NCI-H2227 treated with DMSO at 0.1 percent for 48 hours (cell line): ENCODE measurements at places on chromosomes 11 and 22.

GRCh38 chr11:128884703-128885338, 6.3 kb upstream of the KCNJ5 start:
- peak; percentile 14 for DNase-seq

DNA sequence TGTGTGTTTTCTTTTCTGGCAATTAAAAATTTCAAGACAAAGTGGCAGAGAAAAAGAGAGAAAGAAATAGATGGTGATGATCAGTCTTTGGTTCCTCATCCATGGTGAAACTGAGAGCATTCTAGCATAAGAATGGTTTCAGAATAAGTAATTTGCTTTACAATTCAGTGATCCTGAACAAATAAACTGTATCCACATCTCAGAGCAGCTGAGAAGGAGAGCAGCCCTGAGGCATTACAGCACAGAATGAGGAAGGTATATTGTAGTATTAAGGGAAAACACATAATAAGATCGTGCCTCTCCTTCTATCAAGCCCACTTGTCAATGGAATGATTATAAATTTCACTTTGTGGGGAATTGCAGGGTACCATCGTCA, 17.4 kb downstream of the LUZP2 start:
- DNase-seq: no peak

GRCh38 chr22:39197578-39197977, 45.1 kb upstream of the CBX7 start:
- no peak for DNase-seq

GRCh38 chr22:36258701-36259614, 6.0 kb downstream of the APOL1 start:
- peak; percentile 45 for DNase-seq

- no peak for DNase-seq
Measured at GRCh38 chr22:16789860-16790493, 35.2 kb downstream of the XKR3 start.

GRCh38 chr22:42299586-42300258, 29.3 kb upstream of the TCF20 start:
- DNase-seq: peak; percentile 64

- no peak for DNase-seq
Measured at GRCh38 chr11:106818443-106818842, 199.8 kb downstream of the GUCY1A2 start.

DNA sequence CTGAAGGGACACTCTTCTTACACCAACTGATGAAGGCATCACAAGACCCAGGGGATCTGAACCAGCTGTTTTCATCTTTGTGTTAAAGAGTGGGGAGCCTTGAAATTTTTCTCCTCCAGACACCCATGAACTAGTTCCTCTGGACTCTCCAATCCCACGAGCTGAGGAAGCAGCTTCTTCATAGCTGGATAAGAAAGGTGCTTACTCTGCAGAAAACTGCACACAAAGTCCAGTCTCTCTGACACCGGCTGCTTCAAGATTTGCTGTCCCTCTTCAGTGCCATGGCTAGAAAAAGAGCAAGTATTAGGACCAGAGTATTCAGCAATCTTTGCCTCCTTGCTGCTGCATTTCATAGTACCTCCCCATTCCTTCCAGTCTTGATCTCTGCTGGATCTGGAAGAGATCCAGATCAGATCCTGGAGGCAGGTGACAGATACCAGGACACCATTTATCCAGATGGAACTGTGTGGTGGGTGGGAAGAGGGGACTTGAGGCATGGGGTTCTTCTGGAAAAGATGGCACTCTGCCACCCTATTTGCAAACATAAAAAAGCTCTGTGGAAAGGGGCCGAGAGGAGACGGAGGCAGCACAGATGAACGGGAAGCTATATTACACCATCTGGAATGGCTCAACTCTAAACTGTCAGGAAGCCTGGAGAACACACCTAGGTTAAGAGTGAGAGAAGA, 25.5 kb downstream of the IL18BP start:
- no peak for DNase-seq

- DNase-seq: no peak
Measured at GRCh38 chr11:41289408-41289807, 170.0 kb downstream of the LRRC4C start.

GRCh38 chr11:97702951-97703350, 1313.1 kb downstream of the JRKL start:
- DNase-seq: no peak

GRCh38 chr11:76824083-76824939, 36.4 kb upstream of the ACER3 start:
- DNase-seq: no peak

DNA sequence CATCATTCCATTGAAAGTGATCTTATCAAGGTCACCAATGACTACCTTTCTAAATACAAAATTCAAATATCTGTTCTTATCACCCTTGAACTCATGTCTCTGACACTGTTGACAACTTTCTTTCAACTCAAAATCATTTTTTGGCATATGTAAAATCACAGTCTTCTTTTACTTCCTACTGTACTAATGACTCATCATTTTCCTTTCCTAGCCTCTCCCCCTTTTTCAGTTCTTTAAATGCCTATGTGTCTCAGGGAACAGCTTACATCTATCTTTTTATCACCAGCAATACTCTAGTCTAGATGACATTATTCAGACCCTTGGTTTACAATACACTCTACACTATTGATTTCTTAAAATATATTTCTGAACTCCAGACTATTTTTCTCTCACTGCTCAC, 2220.7 kb upstream of the RAG2 start:
- no peak for DNase-seq

GRCh38 chr11:113549611-113550578, 74.7 kb upstream of the DRD2 start:
- peak; percentile 75 for DNase-seq

- DNase-seq: no peak
Measured at GRCh38 chr22:49366437-49366836, 461.2 kb downstream of the BRD1 start.

GRCh38 chr11:126363706-126364248, 8.3 kb downstream of the ST3GAL4 start:
- no peak for DNase-seq

DNA sequence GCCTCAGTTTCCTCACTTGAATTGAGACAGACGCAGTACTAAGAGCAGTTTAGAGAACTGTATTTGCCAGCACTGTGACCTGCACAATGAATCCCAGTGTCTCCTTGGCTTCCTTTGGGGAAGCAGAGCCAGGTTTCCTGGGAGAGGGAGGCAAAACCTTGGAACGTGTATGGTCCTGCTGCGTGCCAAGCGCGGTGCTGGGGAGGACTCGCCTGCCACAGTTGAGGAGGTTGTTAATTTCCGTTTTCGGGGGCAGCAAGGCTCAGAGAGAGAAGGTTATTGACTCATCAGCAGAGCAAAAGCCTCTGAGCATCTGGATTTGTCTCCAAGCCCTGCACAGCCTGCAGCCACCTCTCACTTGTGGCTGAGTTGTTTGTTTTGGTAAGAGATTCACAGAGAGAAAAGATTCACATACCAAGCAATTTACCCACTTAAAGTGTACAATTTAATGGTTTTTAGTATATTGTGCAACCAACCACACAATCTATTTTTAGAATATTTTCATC, 10.8 kb downstream of the SYT12 start:
- no peak for DNase-seq

DNA sequence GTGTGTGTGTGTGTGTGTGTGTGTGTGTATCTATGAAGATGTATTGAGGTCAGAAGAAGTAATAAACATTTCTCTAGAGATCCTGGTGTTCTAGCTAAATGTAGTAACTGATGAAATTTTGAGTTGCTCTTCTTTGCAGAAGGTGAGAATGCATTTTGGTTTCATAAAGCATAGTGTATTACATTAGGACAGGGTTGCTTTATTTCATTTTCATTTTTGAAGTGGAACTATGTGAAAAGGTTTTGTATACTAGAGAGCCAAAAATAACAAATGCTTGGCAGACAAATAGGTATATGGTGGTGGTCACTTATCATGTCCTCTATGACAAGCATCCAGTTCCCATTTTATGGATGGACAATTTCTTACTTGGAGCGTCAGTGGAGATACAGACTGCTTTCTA, 99.0 kb downstream of the CASP12 start:
- DNase-seq: no peak

- DNase-seq: no peak
Measured at GRCh38 chr11:12800871-12801270, 126.7 kb downstream of the TEAD1 start.

DNA sequence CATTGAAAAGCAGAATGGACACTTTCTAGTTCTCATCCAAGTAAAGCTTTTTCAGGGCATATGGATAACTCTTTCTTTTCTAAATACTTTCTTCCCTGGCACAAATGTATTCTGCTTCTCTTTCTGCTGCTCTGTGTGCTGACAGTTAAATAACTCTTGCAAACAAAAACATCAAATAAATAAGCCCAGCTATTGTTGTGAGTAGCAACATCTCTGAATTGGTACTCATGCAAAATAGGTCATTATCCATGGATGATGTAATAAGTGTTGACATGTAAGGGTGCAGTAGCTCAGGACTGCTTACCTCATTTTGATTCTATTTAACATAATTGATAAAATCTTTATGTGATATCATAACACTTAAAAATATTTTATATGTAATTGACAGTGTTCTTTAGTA, 164.3 kb downstream of the MSANTD4 start:
- no peak for DNase-seq

DNA sequence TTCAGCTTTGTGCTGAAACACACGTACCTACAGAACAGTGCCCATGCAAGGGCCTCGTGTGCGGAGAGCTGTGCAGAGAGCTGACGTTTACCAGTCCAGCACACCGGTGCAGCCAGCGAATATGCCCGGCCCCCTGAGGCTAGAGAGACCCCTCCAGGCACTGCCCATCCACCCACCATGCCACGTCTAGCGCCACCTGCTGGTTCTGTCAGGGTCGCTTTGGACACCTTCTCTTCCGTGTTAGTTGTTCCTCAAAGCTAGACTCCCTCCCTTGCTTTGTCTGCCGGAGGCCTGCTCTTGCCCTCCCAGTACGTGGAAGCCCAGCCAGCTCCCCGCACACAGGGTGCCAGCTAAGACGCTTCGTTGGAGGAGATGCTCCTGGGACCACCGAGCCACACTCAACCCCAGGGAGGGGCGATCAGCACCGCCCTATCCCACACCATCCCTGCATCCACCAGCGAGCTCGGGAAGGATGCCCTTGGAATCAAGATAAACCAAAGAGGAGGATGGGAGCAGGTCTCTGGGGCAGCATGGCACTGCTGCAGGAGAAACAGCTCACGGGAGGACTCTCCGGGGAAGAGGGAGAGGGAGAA, 43.4 kb downstream of the CPT1A start:
- no peak for DNase-seq

GRCh38 chr22:28464127-28464526, 215.5 kb downstream of the TTC28 start:
- no peak for DNase-seq

DNA sequence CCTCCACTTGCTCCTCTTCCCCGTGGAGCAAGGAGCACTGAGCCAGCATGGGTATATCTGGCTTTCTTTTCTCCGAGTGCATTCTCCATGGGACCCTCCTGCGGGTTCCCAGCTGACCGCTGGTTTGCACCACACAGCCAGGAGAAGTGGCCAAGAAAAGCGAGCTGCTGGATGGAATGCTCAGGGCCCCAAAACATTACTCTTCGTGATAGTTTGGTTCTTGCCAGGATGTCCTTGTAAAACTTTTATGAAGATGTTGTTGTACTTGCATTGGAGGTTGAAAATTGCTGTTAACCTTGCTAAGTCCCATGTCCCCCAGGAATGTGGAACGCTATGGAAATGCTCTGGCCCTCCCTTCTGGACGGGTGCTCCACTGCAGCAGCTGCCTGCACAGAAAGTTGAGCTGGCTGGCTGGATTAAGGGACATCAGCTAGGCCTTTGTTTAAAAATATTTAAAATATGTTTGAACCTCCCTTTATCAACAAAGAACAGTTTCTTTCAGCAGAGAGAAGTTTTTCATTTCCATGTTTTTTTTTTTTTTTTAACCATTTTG, 68.7 kb downstream of the ZNRF3 start:
- no peak for DNase-seq

DNA sequence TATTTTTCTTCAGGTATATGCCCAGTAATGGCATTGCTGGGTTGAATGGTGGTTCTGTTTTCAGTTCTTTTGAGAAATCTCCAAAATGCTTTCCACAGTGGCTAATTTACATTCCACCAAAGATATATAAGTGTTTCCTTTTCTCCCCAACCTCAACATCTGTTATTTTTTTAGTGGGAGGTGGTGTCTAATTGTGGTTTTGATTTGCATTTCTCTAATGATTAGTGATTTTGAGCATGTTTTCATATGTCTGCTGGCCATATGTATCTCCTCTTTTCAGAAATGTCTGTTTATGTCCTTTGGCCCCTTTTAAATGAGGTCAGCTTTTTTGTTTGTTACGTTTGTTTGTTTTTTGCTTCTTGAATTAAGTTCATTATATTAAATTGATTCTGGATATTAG, 760.2 kb downstream of the KCNA4 start:
- no peak for DNase-seq

- DNase-seq: no peak
Measured at GRCh38 chr11:43756575-43756974, 76.0 kb downstream of the HSD17B12 start.

- no peak for DNase-seq
Measured at GRCh38 chr11:61778357-61778886, 14.0 kb downstream of the TMEM258 start.

DNA sequence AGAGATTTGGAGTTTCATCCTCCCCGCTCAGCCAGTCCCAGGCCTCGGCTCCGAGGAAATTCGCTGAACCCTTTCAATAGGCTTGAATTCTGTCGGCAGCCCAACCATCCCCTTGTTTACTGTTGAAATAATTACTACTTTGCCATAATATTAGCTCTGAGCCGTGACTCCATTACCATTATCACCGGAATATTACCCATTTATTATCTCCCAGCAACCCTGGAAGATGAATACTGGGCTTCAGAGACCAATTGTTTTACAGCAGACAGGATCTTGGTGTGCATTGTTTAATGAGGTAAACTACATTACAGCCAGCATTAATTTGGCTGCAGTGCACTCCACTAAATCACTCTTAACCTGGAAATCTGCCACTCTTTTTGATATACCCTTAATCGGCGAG, 867.4 kb downstream of the NTM start:
- peak; percentile 81 for DNase-seq

DNA sequence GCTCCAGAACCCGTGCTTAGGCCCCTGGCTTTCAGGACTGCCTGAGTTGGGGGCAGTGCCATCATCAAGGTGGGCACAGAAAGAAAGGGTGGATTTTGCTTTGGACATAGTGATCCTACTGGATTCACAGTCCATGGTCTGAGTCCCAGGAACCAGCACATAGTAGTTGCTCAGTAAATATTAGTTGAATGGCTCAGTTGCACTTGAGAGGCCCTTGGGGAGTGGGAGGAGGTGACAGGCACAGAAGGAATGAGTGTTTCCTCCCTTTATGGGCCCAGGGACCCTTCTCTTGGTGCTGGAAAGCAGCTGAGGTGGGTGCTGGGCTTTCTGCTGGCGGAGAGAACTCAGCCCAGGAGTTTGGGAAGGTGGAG, 16.6 kb downstream of the ARHGEF17 start:
- DNase-seq: no peak
